ENCODE measurements at places on chromosomes 1 and 21. TPM values are rescaled to one million over a fixed set of nuclear protein-coding genes. Genes with fewer than 3 reads are reported as not detected.

The CNIH3 gene
- total RNA-seq: 2.5 TPM

DNA sequence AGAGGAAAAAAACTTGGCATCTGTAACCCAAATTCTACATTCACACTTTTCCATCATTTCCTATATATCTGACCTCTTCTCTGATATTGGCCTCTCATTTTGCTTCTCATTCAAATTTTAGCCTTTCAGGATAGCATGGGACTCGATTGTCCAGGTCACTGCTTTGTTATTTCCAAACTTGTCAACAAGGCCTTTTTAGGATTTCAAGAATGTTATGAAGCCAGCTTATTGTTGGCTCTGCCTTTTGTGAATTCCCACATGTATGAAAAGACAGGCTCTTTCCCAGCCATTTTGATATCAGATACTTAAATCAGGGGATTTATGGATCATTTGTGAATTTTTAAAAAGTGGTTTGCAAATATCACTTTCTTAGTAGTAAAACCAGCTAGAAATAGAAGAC is 663.5 kb downstream of the NCAM2 start:
- DNase-seq: no peak

DNA sequence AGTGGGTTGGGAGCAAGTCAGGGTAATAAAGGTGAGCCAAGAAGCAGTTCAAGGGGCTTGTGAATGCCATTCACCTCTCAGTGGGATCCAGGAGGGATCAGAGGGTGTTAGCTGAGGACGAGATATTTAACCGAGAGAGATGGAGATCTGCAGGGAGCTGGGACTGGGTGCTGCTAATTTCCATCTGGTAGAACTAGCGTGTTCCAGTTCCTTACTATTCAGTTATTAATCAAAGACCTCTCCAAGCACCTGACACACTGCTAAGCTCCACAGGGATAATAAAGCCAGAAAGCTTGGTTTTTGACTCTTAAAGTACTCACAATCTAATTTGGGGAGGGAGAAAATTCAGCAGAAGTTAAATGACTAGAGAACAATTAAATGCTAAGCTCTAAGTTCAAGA is 57.7 kb downstream of the ALG14 start:
- no peak for DNase-seq

DNA sequence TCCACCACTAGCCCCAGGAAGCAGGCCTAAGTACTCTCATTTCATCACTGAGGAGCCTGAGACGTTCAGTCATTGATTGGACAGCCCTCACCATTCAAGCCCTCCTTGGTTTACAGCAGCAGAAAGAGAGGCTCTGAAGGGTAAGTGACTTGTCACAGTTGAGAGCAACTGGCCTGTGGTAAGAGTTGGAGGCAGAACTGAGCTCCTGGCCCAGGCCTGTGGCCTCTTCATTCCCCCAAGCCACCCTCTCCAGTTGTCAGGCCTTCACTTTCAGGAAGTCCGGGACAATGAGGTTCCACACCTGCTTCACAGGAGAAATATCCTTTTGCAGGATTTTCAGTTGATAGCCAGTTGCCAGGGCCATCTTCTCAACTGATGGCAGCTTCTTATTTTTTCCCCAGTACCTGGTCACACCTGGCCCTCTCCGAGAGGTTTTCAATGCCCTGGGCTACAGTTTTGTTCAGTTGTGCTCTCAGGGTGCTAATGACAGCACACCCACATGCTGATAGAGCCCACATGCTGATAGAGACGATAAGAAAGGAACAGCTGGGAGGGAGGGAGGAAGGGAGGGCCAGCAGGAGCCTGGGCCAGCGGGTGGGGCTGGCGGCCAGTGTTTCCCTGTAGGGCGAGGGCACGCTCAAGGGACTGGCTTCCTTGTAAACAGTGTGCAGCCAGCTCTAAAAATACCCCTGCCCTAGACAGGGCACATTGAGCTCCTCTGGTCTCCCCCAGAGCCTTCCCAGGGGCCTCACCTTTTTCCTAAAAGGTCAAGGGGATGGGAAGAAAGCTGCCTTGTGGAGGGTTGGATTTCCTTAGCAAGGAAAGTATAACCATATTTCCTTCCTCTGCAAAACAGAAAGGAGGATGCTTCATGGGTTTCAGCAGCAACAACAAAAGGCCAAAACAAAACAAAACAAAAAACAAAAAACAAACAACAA is 112.7 kb upstream of the JUN start:
- DNase-seq: peak; percentile 77

- no peak for DNase-seq
Measured at GRCh38 chr1:27101054-27101491, 53.9 kb downstream of the SLC9A1 start.

DNA sequence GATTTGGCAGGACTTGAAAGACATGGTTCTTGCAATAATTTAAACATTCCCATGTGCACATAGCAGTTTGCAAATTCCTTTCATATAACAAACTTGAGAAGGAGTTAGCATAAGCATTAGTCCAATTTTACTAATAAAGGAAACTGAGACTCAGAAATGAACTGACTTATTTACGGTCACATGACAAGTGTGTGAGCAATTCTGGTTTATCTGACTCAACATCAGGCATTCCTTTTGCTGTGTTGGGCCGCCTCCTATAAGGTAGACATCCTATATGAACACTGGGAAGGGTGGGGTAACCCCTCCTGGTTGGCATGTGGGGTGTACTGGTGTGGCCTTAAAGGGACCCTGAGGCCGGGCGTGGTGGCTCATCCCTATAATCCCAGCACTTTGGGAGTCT is 8.5 kb upstream of the CPT2 start:
- no peak for DNase-seq

The NGF gene
- 1.3 TPM for total RNA-seq

The LCE6A gene
- not detected for total RNA-seq

The RAB25 gene
- 59.4 TPM for total RNA-seq

GRCh38 chr1:222250376-222250775 is 297.5 kb downstream of the HHIPL2 start:
- DNase-seq: no peak

DNA sequence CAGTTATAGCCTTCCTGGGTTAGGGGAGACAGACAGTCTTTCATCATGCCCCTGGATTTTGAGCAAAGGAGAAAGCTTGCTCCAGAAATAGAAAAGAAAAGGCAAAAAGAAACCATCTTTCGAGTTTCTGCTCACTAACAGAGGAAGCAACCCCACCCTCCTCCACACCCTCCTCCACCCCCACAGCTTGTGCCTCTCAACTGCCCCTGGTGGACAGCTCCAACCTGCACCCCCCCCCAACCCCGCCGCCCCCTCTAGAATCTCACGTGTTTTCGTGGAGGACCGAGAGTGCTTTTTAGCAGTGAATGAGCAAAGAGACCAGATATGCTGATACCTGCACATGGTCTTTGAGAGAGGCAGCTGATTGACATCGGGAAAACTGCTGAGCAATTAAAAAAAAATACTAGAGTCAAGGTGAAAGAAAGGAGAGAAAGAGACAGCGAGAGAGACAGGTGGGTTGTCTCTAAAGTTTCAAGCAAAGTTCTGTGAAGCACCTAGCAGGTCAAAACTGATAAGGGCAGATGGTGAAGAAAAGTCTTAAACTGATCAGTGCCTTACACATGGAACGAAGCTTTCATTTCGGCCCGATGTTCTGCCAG is 358.3 kb downstream of the KIF26B start:
- no peak for DNase-seq

The TMEM51 gene
- 17.9 TPM for total RNA-seq

The GSTM5 gene
- 11.6 TPM for total RNA-seq

The GJA8 gene
- total RNA-seq: not detected

DNA sequence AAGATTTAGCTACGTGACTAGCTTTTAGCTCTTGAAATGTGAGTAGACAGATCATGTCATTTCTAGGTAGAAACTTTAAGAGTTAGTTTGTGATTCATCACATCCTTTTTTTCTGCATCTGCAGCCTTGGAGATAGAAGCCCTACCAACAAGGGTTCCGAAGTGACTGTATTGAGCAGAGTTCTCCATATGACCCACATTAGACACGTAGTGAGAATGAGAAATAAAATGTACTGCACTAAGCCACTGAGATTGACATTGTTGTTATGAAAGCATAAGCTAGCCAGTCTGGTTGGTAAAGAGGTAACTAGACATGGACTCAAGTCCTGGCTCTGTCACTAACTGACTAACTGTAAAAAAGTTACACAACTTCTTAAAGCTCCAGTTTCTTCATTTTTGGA is 296.1 kb downstream of the PDE4B start:
- DNase-seq: no peak

DNA sequence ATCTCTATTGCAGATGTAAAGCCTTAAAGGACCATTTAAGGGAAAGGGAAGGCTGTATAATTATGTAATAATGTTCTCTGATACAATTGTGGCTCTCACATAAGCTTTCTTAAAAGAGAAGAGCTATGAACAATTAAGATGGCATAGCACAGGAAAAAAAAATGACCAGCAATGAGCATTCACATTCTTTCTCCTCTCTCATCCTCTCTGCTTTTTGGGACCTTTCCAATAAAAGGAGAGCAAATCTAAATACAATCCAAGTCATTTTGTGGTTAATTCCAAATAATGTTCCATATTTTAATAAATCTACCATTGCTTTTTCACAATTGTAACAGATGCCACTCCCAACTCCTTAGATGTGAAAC is 23.5 kb downstream of the SMYD3 start:
- DNase-seq: no peak

DNA sequence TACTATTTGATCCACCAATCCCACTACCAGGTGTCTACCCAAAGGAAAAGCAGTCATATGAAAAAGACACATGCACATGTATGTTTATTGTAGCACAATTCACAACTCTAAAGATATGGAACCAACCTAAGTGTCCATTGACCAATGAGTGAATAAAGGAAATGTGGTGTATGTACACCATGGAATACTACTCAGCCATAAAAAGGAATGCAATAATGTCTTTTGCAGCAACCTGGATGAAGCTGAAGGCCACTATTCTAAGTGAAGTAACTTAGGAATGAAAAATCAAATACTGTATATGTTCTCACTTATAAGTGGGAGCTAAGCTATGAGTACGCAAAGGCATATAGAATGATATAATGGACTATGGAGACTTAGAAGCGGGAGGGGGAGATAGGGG is 12.6 kb downstream of the ADIPOR1 start:
- no peak for DNase-seq

The CFHR1 gene
- not detected for total RNA-seq

GRCh38 chr1:10045480-10046355 is 13.0 kb downstream of the UBE4B start:
- DNase-seq: peak; percentile 54

DNA sequence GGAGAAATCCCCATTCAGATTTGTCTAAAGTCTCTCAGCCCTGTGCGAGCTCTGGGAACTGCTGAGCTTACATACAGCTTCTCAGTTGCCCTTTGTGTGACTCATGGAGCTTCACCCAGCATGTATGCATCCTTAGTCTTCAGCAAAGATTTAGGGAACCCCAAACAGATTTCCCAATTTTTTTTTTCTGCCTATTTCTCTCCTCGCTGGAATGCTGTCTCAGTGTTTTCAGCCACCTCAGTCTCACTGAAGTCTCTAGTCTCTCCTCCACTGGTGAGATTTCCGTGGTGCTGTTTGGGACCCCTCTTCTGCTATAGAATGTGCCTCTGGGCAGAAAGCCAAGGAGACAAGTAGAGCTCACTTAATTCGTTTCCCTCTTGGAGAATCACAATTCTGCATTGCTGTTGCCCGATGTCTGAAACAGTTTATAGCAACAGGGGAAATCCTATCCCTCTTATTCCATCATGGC is 28.1 kb upstream of the TXLNA start:
- peak; percentile 73 for DNase-seq

The CELA2A gene
- total RNA-seq: not detected

DNA sequence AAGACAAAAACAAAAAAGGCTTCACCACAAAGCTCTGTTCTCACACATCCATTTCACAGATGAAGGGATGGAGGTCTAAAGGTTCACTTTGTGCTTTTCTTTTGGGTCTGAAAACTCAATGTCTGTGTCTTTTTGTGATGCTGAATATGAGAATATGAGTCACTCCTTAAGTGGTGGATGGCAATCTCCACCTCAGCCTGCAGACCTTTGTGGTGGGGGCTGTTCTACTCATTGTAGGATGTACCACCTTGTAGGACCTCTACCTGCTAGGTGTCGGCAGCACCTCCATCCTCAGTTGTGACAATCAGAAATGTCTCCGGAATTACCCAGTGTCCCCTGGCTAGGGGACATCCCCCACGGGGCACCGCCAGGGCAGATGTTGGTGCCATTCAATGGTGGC is 42.8 kb downstream of the UBASH3A start:
- no peak for DNase-seq

- peak; percentile 49 for DNase-seq
Measured at GRCh38 chr1:44294588-44295007, 60.5 kb downstream of the ERI3 start.

The UBXN10 gene
- 4.7 TPM for total RNA-seq

The ADCY10 gene
- total RNA-seq: not detected

GRCh38 chr1:213106298-213106697 is 55.3 kb downstream of the RPS6KC1 start:
- no peak for DNase-seq

DNA sequence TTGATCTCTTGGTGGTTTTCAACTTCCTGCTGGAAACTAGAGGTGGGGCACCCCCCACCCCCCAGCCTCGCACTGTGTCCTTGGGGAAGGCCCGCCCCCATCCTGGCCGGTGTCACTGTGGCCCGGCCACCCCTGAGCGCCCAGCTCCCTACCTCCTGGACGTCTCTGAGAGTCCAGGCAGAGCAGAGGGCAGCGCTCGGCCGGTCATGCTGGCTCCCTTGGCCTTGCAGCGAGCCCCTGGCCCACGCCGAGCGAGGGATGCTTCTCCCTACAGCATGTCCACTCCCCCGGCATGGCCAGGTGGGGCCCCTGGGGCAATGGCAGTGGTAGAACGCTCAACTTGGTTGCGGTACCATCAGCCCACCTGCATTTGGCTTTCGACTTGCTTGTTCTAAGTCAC is 28.7 kb upstream of the TRAPPC10 start:
- no peak for DNase-seq

GRCh38 chr1:112877750-112878149 is 78.2 kb downstream of the SLC16A1 start:
- no peak for DNase-seq

The CFHR5 gene
- not detected for total RNA-seq

The IGSF9 gene
- 2.8 TPM for total RNA-seq

DNA sequence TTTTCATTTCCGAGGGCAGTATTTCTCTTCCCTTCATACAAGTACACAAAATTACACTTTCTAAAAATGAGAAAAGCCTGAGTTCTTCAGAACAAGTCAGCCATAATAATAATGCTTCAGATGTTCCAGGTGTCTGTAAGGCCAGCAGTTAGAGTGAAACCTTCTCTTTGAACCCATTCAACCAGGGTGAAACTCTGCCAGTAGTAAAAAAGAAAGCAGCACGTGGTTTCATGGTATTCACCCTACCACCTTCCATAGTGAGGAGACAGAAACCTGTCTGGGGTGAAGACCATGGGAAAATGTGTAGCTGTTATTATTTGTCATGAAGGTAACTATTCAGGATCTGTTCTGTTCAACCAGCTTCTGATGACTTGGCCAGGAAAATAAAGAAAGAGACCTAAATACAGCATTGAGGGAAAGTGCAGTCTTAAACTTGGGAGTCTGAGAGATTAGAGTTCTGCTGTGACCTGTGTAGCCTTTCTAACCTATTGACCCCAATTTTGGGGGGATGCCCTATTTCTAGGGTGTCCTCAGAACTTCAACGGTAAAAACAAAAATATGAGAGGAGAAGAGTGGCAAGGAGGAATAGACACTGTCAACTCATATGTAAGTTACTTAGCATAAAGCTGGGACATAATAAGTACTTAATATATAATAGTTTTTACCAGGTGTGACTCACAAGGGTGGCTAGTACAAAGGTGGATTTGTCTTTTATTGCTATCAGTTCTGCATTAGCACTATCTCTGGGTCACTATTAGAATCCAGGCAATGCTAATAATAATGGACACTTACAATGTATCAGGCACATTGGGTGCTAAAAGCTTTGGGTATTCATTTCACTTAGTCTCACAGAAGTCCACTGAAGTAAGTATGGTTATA is 70.0 kb upstream of the TNFSF4 start:
- no peak for DNase-seq

Data from left lung (tissue), 14 donors.